ENCODE measurements at places on chromosomes 11 and 22.

DNA sequence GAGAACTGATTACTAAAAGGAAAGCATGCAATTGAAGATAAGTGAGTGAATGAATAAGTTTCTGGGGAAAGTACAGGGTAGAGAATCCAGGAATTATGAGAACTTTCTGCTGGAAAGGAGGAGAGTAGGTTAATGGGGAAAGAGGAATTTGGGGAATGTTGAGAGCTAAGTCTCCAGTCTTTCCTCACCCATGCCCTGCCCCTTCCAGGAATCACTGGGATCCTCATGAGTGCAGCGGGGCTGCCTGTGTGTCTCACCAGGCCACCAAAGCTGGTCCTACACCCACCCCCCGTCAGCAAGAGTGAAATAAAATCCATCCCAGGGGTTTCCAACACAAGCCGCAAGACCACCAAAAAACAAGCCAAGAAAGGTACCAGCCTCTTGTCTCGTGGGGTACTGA lies 17.0 kb downstream of the DTX4 start:
- no peak for DNase-seq

DNA sequence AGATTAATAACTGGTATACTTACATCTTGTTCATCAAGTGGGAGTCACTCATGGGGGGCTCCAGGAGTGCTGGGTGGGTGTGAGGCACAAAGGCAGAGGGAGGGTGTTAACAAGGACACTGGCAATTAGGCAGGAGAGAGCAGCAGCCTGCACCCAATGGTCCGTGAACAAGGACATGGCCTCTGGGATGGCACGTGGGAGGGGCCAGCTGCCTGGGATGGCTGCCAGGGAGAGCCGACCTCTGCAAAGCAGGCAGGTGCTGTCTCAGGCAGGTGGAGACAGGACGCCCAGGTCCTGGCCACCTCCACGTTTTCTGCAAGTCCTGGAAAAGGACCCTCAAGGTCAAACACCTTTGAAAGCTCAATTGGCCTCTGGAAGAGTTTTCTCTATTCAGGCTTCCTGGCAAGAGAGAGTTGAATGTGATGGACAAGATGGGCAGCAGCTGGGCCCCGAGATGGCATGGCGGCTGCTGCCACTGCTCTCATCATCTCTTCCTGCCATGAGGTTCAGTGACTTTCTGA lies 257.1 kb downstream of the BUD13 start:
- DNase-seq: no peak

DNA sequence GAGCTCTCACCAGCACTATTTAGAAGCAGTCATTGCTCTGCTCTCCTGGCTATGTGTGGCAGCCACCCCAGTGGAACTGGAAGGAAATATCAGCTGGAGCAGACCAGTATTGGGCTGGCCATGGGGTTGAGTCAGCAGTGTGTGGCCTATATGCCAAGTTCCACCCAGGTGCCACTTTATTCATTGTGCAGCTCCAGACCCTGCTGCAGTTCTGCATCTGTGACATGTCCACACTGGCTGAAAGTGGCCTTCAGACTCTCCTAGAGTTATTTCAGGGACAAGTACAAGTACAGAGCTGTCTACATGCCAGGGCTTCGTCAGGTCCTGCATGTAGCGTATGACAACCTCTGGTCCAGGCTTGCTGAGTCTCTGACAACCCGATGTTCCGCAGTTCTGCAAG lies 55.2 kb downstream of the CABIN1 start:
- no peak for DNase-seq

DNA sequence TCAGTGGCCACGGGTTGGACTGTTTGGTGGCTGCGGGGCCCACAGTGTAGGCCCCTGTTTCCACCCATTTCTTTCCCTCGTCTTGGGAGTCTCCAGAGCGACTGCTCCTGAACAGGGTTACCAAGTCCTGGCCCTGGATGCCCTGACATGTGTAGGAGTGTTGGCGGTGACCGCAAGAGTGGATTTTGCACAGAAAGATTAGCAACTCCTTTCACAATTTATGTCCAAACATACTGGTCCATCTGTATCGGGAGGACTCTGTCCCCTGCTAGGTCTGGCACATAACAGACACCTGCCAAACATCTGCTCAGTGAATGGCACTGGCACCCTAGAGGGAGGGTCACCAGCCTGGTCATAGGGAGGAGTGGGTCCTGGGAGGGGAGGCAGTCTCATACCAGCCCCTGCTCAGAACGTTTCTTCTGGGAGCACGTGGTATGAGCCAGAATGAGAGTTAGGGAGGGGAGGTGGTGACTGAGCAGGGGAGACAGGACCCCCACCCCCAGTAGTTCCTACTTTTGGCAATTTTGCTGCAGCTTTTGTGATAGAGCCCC lies 3.4 kb upstream of the APOA1 start:
- no peak for DNase-seq

- no peak for DNase-seq
Observed at GRCh38 chr22:45740236-45740635, 68.6 kb downstream of the ATXN10 start.

- DNase-seq: no peak
Observed at GRCh38 chr11:47083913-47084312, 92.8 kb downstream of the ARFGAP2 start.

GRCh38 chr11:120603071-120603470 lies 91.5 kb downstream of the GRIK4 start:
- no peak for DNase-seq

DNA sequence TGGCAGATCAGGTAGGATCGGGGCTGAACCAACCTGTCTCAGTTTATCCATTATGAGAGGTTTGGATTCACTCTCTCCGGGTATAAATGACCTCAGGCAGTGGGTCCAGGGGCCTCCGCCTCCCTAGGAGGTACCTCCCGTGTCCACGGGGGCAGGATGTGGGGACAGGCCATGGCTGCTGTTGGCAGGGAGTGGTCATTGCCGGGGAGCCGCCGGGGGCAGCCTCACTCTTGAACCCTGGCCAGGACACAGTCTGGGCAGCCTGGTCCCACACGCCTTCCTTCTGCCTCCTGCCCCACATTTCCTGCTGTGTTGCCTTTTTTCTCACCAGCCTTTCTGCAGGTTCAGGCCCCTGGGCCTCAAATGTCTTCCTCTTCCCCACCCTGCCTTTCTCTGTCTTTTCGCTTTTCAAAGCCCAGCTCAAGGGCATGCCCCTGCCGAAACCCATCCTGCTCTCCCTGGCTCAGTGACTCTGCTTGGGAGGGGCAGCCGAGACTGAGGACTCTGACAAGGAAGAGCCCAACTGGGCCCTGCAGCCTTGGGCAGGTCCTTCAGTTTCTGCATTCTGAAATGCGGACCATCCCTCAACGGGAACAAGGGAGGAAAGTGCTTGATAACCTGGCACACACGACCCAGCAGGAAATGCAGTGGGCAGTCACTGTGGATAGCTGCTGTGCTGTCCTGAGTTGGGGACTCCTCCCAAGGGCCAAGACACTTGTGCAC lies 31.1 kb downstream of the ZC3H7B start:
- no peak for DNase-seq

DNA sequence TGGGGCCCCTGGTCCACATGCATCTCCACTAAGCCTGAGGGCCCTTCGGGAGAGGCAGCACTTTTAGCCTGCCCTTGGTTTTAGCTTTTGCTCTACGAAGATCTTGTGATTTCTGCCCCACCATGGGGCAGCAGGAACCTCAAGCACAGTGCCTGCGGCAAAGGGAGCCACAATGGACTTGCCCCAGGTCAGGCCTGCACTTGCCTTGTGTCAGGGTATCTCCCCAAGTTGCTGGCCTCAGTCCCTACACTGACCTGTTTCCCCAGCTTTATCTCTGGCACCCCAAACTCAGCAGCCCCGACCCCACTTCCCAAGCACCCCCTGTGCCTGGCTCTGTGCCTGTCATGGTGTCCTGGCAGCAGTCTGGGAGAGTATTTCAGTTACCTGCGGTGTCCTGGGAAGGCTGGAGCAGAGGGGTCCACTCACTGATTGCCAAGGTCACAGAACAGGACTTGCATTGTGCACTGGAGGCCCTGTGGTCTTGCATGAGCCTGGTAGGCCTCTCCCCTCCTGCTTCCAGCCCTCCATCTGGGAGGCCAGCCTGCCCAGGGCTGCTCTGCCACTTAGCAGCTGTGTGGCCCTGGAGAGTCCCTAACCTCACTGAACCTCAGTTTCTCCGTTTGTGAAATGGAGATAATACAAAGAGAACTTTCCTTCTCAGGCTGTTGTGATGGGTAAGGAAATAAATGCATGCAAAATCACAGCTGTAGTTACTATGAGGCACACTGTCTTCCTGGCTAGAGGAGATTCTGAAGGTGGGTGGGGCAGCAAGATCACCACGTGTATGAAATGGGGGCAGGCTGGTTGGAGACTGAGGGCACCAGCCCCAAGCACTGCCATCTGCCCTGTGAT lies 3.6 kb upstream of the AIFM3 start:
- DNase-seq: no peak

GRCh38 chr22:23904573-23905254 lies 10.5 kb downstream of the MIF start:
- peak; percentile 7 for DNase-seq

- no peak for DNase-seq
Observed at GRCh38 chr11:75728992-75729391, 11.4 kb downstream of the MOGAT2 start.

DNA sequence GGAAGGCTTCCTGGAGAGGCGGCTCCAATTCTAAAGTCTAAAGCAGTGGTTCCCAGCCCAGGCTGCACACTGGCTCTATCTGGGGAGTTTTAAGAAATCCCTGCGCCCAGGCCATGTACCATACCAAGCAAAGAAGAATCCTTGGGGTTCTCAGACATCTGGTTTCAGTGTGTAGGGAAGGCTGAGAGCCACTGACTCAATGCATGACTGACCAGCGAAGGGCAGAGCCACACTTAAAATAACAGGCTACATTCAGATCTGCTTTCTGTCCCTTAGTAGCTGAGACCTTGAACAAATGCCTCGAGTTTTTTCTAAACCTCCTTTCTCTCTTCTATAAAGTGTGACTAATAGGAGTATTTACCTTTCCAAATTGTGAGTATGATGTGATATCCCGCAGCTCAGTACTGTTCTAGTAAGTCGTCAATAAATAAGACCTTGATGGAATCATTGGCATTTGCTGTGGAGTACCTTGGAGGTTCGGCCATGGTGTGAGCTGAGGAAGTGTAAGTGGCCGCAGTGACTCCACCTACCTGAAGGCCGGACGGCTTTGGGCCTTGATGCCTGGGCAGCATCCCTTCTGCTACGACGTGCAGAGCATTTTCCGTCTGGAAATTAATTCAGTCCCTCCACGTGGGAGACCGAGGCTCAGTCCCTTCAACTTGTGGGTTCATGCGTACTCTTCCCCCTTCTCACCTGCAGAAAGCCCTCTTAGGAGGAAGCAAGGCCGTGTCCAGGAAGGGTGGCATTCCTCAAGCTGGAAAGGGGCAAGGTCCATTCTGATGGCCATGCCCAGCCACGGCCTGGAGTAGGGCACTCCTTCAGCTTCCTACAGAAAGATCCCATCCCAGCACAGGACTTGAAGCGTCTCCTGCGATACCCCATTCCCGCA lies 25.1 kb downstream of the GLB1L2 start:
- no peak for DNase-seq

GRCh38 chr11:13000116-13000515 lies 9.0 kb upstream of the RASSF10 start:
- DNase-seq: no peak

- peak; percentile 77 for DNase-seq
Observed at GRCh38 chr22:22357024-22357883, 112.7 kb downstream of the VPREB1 start.

DNA sequence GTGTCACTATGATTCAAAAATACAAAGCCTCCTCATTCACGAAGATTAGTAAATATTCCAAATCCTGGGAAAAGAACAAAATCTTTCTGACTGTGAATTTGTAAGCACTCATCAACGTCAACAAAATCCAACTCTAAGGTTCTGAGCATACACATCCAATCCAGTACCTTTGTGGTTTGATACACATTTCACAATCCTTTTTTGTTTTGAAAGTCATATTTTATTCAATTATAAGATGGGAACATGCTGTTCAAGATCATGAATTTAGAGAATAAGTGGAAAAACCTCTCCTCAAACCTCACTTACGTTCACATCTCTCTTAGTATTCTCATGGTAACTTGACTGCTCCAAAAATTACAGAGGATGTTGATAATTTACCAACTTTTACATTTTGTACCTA lies 9.6 kb upstream of the MMP3 start:
- no peak for DNase-seq

GRCh38 chr11:3840004-3840869 lies 522 bp downstream of the RHOG start:
- no peak for DNase-seq

DNA sequence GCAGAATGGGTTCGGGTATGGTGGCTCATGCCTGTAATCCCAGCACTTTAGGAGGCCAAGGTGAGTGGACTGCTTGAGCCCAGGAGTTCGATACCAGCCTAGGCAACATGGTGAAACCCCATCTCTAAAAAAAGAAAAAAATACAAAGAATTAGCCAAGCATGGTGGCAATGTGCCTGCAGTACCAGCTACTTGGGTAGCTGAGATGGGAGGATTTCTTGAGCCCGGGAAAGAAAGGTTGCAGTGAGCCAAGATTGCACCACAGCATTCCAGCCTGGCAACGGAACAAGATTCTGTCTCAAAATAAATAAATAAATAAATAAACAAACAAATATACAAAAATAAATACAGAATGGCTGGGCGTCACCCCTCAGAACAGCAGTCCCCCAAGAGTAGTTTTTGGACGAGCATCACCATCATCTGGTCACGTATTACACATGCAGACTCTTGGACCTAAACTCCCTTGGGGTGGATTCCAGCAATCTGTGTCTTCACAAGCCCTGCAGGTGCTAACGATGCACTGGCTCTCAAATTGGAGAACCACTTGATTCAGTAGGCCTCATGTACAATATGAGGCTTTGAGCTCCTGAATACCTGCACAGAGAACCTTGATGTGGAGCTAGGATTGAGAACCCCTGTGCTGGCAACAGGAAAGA lies 33.5 kb downstream of the CLMP start:
- no peak for DNase-seq

- DNase-seq: no peak
Observed at GRCh38 chr11:122594986-122595645, 60.4 kb upstream of the UBASH3B start.

DNA sequence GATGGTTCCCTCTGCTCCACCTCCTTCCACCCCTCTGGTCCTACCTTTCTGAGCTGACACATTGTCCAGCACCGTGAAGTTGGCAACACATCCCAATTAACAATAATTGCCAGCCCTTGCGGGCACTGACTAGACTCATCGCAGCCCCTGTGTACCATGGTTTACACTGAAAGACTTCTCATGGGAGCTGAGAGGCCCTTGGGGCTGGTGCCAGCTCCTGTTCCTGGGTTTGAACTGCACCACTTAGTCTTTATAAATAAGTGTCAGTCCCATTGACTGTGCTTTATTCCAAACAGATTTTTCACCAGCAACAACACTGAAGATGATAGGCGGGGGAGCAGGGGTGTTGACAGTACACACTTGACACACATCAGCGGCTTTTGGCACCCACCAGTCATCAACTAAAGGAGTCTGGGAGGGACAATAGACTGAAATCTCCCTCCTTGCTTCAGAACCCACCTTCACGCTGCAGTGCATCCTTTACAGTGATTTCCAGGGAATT lies 447.3 kb downstream of the NTM start:
- no peak for DNase-seq

DNA sequence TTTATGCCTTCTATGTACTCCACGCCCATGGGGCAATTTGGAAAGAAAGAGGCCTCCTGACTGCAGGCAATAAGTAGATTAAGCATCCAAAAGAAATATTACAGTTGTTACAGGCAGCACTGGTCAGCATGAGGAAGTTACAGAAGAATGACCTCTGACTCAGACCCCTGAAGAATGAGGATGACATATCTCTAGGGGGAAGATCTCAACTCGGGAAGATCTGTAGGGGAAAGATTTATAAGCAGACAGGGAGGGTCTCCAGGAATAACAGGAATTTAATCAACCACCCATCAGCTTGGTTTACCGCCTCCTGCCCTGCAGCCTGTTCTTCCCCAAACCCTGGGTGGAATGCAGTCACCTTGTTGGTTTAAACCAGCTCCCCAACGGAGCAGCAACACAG lies 58.0 kb downstream of the RCN1 start:
- DNase-seq: no peak

All from NCI-H1694 (cell line).